ENCODE measurements at places on chromosomes 12 and 14.

DNA sequence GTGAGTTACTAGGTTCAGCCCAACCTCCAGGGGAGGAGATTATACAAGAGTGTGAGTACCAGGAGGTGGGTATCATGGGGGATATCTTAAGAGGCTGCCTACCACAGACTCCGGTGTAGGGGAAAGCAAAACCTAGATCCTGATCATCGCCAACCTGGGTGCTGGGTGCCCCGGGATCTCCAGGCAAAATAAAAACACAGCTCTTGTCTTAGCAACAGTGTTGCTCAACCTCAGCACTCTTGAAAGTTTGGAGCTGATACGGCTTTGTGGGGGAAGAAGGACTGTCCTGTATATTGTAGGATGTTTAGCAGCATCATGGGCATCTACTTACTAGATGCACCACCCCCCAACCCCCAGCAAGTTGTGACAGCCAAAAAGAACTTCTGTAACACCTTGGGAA, 74.5 kb downstream of the CCDC60 start:
- no peak for DNase-seq

DNA sequence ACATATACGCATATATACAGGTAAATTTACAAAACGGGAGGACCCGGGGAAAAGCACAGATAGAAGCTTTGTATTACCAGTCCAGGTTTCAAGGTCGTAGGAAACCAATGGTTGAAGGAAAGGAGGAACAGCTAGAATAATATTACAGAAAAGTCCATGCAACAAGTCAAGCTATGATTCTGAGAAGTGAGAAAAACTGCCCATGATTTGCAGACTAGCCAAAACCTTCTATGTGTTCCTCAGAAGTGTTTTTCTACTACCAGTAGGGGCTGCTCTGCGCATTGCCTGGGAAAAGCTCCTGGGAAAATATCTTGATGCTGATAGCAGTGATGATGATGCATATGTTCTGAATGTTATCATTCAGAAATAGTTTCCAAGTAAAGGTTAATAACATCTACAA, 2.2 kb downstream of the PDZRN4 start:
- DNase-seq = no peak

- no peak for DNase-seq
These were observed 11.7 kb downstream of the TPCN1 start for GRCh38 chr12:113232840-113233585.

- no peak for DNase-seq
These were observed 13.8 kb upstream of the SLC38A2 start for GRCh38 chr12:46386360-46386867.

DNA sequence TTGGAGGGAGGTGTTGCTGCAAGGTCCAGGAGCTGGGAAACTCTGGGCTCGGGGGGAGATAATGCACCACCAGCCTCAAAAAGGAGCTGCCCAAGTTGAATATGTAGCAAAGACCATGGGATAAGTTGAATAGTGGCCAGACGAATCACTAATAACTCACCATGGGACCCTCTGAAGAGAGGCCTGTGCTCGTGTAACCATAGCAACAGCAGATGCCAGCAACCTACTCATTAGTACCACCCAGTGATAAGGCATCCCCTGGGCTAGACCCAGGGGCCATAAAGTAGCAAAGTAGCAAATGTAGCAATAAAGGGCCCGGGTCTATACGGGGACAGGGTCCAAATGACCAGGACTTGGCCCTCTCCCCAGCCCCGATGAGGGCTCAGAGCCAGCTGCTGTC, 328.0 kb downstream of the DPF3 start:
- no peak for DNase-seq

DNA sequence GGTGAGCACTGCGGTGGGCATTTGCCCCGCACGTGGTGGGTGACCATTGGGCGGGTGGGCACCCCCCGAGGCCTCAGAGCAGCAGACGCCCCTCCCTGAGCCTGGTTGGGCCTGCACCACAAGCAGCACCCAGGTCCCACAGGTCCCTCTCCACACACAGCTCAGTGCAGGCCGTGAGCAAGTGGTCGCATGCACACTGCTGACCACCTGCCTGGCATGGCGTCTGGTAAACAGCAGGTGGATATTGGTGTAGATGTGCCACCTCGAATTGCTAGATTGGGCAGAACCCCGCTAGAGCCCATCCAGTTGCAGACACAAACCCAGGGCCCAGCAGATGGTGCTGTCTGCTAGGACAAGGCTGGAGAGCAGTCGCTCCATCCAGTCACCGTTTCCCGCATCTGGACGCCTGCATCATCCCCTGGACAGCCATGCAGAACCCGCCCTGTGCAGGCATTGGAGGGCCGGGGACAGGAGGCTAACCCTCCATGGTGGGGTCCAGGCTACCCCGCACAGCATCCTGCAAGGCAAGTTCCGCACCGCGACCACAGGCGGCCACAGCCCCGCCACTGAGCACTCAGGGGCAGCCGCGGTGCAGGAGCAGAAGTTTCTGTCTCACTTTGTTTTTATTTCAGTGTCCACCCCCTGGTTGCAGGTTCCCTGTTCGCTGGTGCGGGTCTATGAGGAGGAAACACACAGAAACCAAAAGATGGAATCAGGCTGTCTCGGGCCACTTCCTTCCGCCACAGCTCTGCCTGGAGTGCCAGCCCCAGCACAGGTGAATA, 45.6 kb upstream of the RIMBP2 start:
- DNase-seq = peak; percentile 49
